Left colon (tissue), 2 donors: ENCODE measurements at places on chromosomes 16 and 17.

GRCh38 chr17:7704601-7705268 lies at the start of gene EFNB3:
TSS of gene EFNB3 (plus strand) at chr17:7705202. CDS start at chr17:7705599, 397 bp downstream.
- DNase-seq: no peak

GRCh38 chr17:65115839-65116238 lies 21.3 kb upstream of the RGS9 start:
- no peak for DNase-seq

GRCh38 chr16:17370223-17370707 lies 100.5 kb downstream of the XYLT1 start:
- DNase-seq: no peak

GRCh38 chr17:68699936-68700335 lies 98.8 kb upstream of the FAM20A start:
- no peak for DNase-seq
